ENCODE measurements at places on chromosomes 11 and 22.

GRCh38 chr11:36865846-36866245 is 267.8 kb upstream of the RAG2 start:
- DNase-seq, result no peak

DNA sequence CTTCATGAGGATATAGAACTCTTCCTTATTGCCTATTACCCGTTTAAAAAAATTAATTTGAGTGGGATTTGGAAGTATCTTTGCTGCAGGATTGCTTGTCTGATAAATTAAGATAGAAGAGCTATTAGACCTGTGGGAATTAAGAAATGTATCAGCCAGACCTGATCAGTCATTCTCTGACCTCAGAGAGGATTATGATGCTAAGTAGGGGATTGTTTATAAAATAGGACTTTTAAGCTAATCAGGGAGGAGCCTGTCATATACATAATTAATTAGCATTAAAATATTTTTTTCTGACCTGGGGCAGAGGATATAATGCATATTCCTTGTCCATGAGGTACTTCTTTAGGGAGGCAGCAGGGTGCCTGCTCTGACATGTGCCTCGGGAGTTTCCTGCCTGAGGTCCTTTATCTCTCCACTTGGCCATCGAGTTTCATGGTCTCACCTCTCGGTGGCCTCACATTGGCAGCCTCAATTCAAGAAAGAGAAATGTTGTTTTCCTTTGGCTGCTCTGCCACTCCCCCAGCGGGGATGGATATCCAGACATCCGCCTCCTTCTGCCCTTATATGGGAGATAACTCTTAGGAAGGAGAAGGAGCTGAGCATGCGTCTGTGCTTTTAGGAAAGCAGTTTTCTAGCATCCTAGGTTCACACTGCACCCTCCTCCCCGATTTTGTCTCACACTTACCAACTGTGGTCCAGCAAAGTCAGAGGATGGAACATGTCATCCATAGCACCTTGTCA is 41.1 kb downstream of the DIXDC1 start:
- no peak for DNase-seq

DNA sequence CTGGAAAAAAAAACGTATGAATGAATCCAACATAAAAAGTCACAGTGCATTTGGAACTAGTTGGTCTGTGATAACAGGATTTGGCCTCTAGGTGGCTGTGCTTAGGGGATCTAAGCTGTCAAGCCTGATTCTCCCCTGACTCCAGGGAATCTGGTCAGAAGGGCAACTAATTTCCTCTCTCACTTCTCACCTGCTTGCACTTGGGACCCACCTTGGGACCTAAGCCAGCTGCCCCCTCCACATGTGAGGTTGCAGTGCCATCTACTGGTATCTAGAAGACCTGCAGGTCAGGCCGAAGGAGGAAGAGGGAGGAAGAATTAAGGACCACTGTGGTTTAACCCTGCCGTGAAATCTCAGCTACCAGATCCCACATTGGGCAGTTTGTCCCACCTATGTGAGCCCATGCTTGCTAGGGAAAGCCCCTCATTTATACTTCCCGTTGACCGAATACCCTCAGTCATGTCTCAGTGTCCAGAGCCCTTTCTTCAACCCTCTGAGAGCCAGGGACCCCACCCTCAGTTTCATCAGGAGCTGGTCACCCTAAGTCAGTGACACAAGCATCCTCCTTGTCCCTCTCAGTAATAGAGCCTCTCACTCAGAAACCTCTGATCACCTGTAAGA is 33.2 kb upstream of the CAVIN3 start:
- peak; percentile 59 for DNase-seq

DNA sequence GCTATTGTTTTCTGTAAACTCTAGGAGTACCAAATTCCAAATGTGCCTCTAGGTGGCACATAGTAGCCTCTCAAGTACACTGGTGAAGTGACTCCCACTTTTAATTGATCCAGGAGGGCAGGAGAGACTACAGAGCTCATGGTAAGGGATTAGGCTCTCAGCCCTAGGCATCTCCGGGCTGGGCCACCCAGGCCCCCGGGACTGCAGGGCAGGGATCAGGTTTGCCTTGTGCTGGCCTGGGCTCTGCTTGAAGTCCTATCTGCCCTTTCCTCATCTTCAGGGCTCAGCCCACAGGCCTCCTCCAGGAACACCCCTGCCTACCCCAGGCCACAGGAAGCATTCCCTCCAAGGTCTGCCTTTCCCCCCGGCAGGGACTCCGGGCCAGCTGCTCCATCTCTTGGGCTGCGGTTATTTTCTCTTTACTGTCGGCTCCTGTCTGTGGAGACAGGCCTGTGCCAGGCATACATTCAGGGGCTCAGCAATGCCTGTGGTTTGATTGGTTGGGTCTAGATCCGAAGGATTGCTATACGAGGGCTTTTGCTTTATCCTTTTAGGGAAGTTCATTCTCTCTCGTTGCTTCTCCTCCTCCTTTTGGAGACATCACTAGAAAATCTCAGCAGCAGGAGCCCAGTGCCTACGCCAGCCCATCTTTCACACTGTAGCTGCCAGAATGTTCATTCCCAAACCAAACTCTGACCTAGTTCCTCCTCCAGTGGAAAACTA is 32.8 kb downstream of the PARVA start:
- no peak for DNase-seq

DNA sequence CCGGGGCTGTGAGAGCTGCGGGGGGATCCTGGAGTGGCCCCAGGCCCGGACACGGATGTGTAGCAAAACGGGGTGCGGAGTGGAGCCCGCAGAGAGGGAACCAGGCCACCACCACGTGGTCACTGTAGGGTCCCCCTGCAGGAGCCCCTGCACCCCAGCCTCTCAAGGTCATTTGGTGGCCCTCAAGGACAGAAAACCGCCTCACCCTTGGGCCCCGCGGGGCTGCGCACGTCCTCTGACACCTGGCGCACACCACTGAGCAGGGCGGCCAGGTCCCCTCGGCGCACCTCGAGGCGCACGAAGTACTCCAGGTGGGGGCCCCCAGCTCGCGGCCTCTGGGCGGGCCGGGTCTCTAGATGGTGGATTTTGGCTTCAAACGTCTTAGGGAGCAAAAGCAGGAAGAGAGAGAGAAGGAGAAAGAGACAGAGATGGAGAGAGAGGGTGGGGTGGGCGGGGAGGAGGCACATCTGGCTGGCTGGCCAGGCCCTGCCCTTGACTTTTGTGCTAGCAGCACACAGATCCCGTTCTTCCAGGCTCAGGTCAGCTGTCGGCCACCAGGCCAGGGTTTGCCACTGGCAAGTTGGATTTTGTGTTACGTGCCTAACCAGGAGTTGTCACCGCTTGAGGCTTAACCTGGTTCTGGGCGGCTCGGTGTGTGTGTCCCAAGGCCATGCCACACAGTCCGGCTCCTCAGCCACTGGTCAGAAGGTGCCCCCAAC is 3.2 kb downstream of the TH start:
- no peak for DNase-seq

DNA sequence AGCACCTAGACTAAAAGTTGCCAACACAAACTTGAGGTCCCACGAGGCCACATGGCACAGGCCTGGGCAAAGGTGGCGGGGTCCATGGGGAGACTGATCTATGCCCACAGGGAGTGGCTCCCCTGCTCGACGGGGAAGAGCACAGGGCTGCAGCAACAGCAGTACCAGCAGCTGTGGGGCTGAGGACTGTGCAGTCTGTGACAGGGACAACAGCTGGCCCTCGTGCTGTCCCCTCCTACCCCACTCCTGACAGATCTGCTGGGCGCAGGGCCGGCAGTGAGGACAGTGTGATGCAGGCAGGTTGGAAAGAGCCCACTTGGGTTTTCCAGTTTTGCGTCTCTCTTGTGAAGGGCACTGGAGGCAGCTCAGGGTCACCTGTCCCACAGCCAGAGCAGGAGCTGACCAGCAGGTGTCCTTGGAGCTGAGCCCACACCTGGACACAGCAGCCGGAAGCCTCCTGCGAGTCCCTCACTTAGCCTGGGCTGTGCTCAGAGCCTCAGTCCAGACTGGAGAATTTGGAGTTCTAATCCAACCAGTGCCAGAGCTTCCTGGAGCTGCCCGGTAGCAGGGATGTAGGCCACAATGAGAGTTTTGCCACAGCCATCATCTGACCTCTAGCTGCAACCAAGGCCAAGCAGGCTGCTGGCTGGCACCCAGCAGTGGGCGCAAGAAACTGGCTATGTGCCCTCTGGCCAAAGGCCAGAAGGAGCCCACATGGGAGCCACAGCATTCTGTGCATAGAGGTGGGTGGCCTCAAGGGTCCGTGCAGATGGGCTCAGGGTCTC is 3.6 kb upstream of the GAS2L1 start:
- no peak for DNase-seq

DNA sequence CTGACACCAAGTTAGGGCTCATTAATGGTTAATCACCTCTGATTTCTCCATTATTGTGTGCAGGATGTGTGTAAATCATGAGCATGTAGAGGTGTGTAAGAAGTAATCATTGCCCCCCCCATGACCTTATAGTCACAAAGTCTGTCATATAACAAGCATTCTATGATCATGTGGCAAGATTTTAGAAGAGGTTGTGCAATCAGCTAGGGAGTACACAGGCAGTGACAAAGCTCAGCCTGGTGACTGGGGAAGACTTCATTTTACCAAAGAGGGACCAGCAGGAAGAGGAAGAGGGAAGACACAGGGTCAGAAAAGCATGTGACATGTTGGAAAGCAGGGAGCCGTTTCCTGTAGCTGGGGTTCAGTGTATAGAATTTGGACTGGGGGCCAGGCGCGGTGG is 176.5 kb upstream of the LARGE1 start:
- DNase-seq, result no peak

DNA sequence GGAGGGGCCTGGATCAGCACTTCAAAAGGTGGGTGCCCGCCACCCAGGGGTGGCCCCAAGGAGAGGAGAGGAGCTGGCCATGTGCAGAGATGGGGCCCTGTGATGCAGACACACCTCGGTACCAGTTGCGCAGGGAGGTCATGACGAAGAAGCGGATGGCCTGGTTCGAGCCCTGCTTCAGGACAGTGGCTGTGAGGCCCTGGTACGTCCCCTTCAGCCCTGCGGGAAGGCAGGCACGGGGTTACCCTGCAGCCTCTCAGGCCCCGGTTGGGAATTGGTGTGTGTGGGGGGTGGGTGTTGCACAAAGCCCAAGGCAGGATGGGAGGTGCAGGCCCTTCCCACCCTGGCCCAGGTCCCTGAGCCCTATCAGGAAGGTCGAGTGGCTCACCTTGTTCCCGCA is 1.8 kb downstream of the SLC25A1 start:
- no peak for DNase-seq

GRCh38 chr11:78933350-78933749 is 358.7 kb upstream of the NARS2 start:
- DNase-seq, result no peak

Measured in CD4-positive, alpha-beta T cell treated with Interleukin-1 beta for 1 hour (primary cell).